ENCODE measurements at places on chromosomes 6 and 20.

DNA sequence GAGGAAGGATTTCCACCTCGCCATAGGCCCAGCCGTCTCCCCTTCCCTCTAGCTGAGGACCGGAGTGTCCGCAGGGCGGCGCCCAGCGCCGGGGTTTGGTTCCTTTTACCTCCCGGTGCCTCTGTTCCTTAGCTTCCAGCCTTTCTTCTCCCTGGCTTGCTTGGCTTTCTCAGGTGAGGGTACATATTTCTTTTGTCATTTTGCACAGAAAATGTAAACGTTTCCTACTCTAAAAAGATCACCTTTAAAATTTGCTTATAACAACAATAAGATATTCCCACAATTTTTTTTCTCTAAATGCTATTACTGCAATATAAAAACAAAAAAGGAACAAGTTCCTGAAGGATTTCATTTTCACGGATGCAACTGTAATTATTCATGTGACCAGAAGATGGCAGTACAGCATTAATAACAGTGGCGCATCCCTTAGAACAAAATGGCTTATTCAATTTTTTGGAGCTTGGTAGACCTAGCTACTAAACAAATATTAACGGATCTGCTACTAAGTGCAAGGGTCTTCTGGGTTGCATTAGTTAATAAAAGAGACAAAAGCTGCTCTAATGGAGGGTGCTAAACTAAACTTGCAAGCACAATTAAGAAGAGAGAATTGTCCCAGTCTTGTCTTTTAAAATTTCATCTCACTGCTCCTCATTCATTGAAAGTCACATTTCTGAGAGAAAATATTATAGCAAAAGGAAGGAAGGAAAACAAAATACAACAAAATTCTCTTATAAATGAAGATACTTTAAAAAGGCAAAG is 172.9 kb downstream of the ADGRG6 start:
- no peak for DNase-seq

DNA sequence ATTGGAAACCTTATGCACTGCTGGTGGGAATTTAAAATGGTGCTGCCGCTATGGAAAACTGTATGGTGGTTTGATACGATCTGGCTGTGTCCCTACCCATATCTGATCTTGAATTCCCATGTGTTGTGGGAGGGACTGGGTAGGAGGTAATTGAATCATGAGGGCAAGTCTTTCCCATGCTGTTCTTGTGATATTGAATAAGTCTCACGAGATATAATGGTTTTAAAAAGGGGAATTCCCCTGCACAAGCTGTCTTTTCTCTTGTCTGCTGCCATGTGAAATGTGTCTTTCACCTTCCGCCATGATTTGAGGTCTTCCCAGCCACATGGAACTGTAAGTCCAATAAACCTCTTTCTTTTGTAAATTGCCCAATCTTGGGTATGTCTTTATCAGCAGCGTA is 4.9 kb downstream of the TAP2 start:
- DNase-seq: no peak

GRCh38 chr20:1804554-1804956 is 90.7 kb upstream of the SIRPA start:
- DNase-seq: no peak

DNA sequence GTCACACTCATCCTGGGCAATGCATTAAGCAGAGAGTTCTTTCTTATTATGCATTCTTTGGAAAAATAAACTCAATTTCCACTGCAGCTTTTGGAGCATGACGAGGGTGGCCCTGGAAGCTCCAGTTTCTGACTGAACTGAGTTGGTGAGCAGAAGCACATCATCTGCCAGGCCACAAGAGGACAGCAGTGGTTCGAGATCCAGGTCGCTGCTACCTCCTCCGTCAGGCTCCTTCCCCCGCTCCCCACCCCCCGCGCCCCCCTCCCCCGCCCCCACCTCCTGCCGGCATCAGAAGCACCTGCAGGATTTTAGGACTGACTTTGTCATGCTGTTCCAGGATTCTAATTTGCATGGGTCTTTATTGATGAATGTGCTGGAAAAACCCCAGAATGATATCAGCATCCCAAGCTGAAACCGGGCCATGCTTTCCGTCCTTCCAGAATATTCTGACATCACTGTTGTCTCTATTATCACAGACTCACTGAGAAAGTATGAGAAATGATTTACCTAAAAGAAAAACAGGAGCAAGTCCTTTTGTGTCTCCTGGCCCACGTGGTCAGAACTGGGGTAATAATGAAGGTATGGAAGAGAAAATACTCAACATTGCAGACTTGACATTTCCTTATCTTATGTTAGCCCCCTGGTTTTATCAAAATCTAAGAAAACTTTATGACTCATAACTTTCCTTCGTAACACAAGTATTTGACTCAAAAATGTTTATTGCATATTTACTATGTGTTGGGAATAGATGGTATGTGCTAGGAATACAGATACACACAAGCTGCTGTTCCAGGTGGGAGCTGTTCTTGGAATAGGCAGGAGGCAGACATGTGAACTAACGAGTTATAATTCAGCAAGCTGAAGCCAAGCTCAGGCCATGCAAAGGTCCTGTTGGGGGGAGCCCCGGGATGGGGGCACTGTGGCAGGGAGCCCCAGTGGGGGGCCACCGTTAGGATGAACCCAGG is 220.2 kb upstream of the EXOC2 start:
- no peak for DNase-seq

- no peak for DNase-seq
Measured at GRCh38 chr6:17397764-17398194, 4.4 kb downstream of the CAP2 start.

DNA sequence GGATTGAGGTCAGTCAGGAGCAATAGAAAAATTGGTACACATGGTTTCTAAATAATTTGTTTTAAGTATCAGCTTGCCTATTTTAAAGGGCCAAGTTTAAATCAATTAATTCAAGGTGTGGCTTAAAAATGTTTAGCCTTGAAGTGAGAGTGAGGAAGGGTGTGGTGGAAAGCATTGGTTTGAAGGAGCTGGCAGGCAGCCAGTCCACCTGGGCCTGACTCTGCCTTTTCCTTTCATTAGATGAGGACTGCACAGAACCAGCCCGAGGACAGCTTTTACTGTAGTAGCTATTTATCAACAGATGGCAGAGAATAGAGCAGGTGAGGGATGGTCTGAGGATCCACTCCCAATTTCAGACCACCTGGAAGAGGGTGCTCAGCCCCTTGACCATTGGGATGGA is 42.4 kb downstream of the DHX35 start:
- DNase-seq: no peak

DNA sequence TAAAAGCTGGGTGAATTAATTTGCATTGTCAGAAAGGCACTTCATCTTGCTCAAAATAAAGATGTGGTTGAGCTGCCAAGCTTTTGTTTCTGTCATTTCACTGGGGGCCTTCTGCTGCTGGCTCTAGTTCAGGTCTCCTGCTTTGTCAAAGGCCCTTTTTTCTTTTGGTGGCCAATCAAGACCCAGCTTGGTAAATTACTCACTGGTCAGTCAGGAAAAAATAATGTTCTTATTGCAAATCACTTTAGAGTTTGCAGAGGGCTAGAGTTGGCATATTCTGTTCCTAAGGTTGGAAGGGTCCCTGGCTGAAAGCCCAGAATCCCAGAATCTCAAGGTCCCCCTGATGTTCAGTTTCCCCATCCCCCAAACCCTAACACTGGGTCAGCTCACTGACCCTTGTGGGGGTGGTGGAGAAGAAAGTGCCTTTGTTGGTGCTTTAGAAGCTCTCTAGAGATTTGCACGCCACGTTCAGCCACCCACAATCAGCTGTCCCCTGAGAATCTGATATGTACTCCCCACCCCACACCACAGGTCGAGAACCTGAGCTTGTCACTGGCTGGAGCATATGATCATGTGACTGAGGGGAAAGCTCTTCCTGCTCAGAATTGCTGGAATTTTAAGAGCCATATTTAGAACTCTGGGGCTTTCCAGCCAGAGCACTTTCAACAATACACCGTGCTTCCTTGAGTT is 21.7 kb upstream of the BNIP5 start:
- no peak for DNase-seq

GRCh38 chr6:25138934-25139415 is 140.2 kb upstream of the CARMIL1 start:
- DNase-seq: no peak

GRCh38 chr6:104896914-104897313 is 37.2 kb upstream of the HACE1 start:
- DNase-seq: no peak

DNA sequence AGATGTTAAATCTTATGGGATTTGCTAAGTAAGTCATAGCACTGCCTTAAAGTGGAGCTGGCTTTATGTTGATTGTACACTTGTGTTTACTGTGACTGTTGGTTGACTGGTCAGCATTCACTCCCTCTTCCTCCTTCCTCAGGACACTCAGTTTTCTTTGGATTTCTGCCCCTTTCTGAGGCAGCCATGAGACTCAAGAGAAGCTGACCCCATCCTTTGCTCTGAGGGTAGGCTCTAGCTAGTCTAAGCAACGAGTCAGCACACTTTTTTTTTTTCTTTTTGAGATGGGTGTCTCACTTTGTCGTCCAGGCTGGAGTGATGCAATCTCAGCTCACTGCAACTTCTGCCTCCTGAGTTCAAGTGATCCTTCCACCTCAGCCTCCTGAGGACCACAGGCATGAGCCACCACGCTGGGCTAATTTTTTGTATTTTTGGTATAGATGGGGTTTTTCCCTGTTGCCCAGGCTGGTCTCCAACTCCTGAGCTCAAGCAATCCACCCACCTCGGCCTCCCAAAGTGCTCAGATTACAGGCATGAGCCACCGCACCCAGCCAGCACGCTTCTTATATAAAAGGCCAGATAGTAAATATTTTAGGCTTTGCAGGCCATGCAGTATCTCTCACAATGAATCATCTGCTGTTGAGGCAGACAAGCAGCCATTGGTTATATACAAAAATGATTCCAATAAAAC is 191.4 kb downstream of the NFATC2 start:
- DNase-seq: no peak

- no peak for DNase-seq
Measured at GRCh38 chr6:170185175-170185978, 105.5 kb downstream of the DLL1 start.

- DNase-seq: no peak
Measured at GRCh38 chr6:30446259-30446658, 43.0 kb upstream of the HLA-E start.

DNA sequence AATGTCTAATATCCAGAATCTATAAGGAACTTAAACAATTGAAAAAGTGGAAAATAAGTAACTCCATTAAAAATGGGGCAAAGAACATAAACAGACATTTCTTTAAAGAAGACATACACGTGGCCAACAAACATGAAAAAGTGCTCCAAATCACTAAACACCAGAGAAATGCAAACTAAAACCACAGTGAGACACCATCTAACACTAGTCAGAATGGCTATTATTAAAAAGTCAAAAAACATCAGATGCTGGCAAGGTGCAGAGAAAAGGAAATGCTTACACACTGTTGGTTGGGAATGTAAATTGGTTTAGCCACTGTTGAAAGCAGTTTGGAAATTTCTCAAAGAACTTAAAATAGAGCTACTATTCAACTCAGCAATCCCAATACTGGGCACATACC is 169.2 kb upstream of the MANEA start:
- no peak for DNase-seq

- DNase-seq: no peak
Measured at GRCh38 chr20:8547035-8547650, 415.1 kb downstream of the PLCB1 start.

DNA sequence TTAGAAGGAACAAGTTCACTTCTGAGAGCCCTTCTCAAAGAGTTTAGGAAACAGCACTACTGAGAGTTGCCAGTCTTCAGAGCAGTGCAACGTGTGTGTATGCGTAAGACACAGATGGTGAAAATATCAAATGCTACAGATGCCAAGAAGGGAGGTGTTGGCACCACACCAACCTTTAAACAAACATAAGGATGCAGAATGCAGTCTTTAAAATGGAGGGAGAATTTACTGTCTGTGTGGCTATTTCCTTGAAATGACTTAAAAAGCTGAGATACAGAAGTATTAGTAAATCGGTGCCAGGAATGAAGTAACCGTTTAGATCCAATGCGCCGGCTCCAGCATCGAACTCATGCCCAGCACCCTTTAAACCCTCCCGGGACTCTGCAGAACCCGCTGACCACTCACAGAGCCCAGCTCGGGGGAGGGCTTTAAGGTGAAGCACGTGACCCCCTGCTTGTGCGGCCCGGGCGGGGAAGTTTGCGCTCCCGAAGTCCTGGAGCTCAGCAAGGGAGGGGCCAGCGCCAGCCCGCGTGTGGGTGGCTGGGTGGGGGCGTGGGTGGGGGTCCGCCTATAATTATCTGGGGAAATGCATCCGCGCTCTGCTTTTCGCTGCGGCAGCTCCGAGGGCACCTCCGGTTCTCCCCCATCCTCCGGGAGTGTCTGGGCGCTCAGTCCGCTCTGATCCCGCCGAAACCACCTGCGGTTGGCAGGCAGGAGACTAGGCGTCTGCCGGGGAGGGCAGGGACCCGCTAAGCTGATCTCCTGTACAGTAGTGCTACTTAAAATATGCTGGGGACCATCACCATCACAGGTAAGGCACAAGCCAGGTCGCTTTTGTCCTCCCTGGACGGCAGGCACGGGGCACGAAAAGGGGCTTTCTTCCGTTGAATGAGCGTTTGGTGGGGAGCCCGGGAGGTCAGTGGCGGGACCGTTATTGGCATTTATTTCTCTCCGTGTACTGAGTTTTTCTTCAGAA is 66.0 kb downstream of the ZBTB2 start:
- no peak for DNase-seq

GRCh38 chr20:32957459-32957858 is 46.8 kb downstream of the SUN5 start:
- DNase-seq: no peak

DNA sequence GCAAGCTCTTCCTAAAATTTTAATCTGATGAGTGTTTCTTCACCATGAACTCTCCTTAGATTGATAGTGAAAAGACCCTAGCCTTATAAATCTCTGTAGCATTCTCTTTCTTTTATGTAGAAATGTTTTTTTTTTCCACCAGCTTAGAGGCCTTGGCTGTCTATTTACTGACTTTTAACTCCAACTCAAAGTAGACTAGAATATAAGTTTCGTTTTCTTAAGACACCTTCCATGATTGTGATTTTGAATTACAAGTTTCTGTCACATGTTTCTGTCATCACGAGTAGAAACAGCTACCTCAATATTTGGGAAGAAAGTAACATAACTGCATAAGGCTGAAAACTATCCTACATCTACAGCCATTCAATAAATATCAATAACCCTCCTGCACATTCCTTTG is 17.8 kb downstream of the ADGRF4 start:
- no peak for DNase-seq

DNA sequence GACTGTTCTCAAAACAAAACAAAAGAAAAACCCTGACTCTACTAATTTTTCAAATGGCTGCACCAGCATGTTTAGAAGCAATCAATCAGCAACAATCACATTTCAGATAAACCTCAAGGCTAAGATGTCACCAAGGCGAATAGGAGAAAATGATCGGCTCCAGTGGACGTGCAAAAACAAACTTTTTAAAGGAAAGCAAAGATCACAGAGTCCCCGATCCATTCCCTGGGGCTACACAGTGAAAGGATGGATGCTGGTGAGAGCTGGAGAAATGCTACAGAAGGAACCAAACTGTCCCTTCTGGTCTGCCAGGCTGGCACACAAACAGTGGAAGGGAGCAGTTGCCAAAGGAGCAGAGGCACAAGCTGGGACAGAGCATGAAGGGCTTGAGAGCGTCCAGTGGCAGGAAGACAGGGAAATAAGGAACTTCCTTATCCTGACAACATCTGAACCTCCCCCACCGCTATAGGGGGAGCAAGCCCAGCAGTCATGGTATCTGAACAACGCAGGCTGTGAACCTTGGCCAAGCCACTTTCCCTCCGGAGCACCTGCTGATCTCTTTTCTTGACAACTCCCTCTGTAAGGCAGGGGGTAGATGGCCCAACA is 73.7 kb upstream of the HIVEP1 start:
- DNase-seq: no peak

- DNase-seq: no peak
Measured at GRCh38 chr6:54900666-54901065, 54.1 kb downstream of the FAM83B start.
